Stimulated activated CD8-positive, alpha-beta memory T cell treated with anti-CD3 and anti-CD28 coated beads, Interleukin-4, amount 100 ng/mL, for 48 hours (primary cell): ENCODE measurements at places on chromosomes 3 and 15.

DNA sequence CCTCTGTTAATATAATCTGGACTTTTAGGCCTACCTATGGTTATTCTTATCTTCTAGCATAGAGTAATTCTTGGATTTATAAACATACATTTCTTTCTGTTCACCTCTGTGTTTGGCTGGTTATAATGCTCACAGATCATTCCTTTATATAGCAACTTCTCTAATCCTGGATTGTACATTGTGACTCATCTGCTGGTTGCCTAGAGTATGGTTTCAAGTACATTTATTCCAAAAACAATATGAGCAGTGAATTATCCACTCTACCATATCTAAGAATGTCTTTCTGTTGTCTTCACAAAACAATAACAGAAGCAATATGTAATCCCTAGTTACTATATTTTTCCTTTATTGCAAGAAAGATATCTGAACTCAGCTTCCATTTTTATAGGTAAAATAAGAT, 35.3 kb downstream of the FSIP1 start:
- no peak for DNase-seq

DNA sequence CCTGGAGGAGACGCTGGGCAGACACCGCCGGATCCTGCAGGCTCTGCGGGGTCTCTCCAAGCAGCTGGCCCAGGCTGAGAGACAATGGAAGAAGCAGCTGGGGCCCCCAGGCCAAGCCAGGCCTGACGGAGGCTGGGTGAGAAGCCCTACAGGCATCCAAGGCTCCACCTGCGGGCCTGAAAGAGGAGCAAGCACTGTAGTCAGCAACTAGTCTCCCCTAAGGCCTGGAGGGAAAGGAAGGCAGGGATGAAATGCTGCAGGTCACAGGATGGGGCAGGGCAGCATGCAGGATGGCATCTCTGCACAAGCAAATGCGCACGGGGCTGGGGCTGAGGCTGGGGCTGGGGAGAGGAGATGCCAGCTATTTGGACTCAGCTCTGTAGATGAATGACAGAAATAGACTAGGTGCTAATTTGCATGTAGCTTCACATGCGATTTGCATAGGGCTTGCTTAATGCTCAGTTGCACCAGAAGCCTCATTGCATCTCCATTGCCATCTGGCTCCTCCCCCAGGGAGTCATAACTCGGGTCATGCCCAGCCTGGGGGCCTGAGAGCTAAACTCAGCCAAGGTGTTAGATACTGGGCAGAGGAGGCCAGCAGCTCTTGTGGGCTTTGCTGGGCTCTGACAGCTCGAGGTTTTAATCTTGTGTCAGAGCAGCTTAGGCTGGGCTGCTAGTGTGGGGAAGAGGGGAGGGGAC, 5.2 kb upstream of the CPLX3 start:
- DNase-seq = no peak

GRCh38 chr3:24351779-24352469, 142.7 kb downstream of the THRB start:
- no peak for DNase-seq

- no peak for DNase-seq
These were observed 447.8 kb upstream of the BCHE start for GRCh38 chr3:166285001-166285400.

DNA sequence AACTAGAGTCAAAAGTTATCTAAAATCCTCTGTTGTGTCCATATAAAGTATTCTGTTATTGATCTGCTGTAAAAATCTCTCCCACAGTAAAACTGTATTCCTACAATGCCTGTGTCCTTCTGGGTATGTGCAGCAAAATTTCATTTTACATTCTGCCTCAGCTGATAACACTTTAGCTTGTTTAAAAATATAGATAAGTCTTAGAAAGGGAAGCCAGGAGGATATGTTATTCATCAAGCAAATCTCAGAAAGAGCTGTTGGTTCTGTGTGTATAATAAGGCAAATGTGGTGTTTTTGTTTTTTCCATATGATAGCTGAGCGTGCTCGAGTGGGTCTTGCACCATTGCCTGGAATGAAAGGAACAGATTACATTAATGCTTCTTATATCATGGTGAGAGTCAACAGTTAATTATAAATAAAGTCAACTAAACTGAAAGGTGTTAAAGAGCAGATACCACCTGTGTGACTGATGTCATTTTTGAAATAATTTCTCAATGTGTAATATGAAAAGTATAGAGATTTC, 96.6 kb downstream of the FEZF2 start:
- no peak for DNase-seq

DNA sequence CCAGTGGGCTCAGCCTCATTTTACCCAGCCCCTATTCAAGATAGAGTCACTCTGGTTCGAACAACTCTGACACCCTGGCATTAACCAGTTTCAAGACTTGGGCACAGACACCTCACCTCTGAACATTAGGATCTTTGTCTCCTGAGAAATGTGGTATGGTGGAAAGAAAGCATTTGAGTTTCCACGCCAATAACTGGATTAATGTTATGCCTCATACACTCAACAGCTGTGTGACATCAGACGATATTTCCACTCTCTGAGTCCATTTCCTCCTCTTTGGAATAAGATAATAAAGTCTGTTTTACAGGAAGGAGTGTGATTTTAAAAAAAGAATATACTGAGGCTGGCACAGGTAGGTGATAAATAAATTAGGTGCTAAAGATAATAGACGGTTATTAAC, 121.3 kb upstream of the CHL1 start:
- DNase-seq = no peak
